Esophagus mucosa (tissue), 1 donor: ENCODE measurements at places on chromosomes 3 and 15.
A peak's percentile ranks its signal among the peaks of the same experiment; 100 is the strongest.

DNA sequence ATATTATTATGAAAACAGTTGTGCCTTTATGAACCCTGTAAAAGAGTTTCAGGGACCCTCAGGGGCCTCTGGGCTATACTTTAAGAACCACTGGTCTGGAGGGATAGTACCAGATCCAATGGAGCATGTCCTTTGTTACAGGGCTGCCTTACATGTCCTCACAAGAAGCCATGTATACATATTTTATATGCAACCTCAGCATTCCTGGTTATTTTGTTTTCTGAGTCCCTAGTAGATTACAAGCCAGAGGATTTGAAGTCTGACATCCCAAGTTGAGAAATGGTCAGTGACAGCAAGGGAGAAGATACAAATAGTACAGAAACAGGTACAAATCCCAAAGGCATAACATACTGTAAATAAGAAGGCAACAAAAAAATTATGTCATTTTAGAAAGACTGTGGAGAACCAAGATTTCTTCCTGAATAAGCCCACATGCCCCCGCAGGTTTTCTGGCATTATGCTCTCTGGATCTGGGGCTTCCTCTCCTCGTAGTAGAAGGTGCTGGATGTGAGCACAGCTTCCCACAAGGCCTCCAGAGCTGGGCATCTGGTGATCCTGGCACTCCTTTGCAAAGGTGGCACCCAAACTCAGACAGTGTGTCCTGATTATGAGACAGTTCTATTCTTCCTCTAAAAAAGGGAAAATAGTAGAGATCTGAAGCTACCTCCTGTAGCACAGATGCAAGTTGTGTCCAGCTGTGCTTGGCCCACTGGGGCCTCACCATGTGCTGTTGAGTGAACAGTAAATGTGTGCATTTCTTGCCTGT lies 114.0 kb downstream of the NR1D2 start:
- ATAC-seq = no peak

DNA sequence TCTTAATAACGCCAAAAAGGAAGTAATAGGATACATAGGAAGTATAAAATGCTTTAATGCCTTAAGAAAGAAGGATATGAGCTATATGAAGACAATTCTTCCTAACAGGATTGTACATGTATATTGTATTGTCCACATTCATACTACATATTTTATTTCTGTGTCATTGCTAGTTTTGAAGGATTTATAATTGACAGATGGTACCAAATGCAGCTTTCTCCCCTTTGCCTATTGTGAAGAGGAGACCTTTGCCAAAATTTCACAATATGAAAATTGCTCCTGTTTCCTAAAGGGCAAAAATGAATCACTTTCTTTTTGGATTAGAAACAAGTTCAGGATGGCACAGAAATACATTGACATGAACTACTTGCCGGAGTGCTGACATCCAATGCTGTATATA lies 34.8 kb upstream of the EOMES start:
- ATAC-seq = peak; percentile 71

GRCh38 chr3:16365491-16366128 lies 100.6 kb downstream of the OXNAD1 start:
- ATAC-seq = no peak

GRCh38 chr3:181486141-181486885 lies 225.4 kb upstream of the SOX2 start:
- ATAC-seq = no peak

DNA sequence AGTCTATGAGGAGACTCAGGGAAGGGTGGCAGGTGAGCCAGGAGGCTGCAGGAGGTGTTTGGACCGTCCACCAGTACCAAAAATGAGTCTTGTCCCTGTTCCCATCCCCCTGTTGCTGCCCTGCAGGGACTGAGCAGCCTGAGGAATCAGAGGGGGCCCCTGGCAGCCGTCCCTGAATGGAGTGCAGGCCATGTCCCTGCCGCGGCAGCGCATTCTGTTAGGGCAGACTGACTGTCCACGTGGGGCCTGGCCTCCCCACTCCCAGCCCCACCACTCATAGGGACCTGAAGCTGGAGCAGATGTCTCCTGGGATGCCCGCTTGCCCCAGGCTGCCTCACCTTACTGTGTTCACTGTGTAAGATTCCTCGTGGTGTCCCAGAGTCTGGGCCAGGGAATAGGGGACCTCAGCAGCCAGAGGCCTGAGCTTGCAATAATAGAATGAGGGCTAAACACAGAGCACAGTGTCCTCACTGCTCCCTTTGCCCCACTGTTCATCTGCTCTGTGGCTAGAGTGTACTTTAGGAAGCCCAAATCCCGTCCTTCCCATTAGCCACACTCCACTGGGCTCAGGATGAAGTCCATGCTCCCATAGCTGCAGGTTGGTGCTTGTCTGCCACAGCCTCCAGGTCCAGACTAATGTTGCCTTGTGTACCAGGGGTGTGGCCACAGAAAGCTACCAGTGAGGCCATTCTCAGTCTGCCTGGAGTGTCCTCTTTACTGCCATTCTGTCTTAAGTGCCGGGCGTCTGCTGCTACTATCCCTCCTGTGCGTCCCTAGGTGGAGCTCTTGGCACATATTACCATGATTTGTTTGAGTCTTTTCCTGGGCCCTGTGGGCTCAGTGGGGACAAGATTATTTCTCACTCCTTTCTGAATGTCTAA lies 63.2 kb downstream of the HCN4 start:
- ATAC-seq = peak; percentile 85
